A549 treated with ZK216348 at 1 μM for 4 hours (cell line): ENCODE measurements at places on chromosomes 7 and 10. TPM values are rescaled to one million over a fixed set of nuclear protein-coding genes. Genes with fewer than 3 reads are reported as not detected.

LIPN gene
- total RNA-seq = not detected in 5 replicates

CYP3A5 gene
- total RNA-seq = 1.1 to 2.0 TPM (median 1.8 TPM) in 5 replicates

BMPR1A gene
- total RNA-seq = 16.8 to 27.4 TPM (median 23.3 TPM) in 5 replicates

AOAH gene
- total RNA-seq = not detected in 5 replicates

LEP gene
- total RNA-seq = not detected in 5 replicates

PPA1 gene
- total RNA-seq = 187 to 273 TPM (median 205 TPM) in 5 replicates

CADPS2 gene
- 0.06 TPM in 1 of 5 replicates, not detected in the others for total RNA-seq

GJD4 gene
- total RNA-seq = not detected in 5 replicates

GCK gene
- total RNA-seq = not detected in 5 replicates

RPEL1 gene
- 0.08 TPM in 1 of 5 replicates, not detected in the others for total RNA-seq

CUZD1 gene
- total RNA-seq = 0.96 to 1.6 TPM (median 1.4 TPM) in 5 replicates

COL26A1 gene
- 0.18 to 0.62 TPM (median 0.44 TPM) in 5 replicates for total RNA-seq

ACBD7 gene
- total RNA-seq = 0.67 to 1.4 TPM (median 0.84 TPM) in 5 replicates

TMEM225B gene
- total RNA-seq = 0.75 to 1.4 TPM (median 0.92 TPM) in 5 replicates

HOXA3 gene
- 3.8 to 9.6 TPM (median 8.0 TPM) in 5 replicates for total RNA-seq

SGCE gene
- total RNA-seq = 45.5 to 56.0 TPM (median 50.1 TPM) in 5 replicates

OGDHL gene
- total RNA-seq = 0.14 to 0.36 TPM (median 0.18 TPM) in 5 replicates

PTN gene
- not detected in 5 replicates for total RNA-seq

RHOBTB1 gene
- total RNA-seq = 8.8 to 12.8 TPM (median 9.4 TPM) in 5 replicates

SUN3 gene
- 0.48 TPM in 1 of 5 replicates, not detected in the others for total RNA-seq

CAV2 gene
- 152 to 218 TPM (median 182 TPM) in 5 replicates for total RNA-seq

FFAR4 gene
- total RNA-seq = 0.12 to 0.33 TPM (median 0.22 TPM) in 5 replicates

PODXL gene
- total RNA-seq = 31.3 to 59.3 TPM (median 41.8 TPM) in 5 replicates

DNAJC9 gene
- 50.1 to 58.8 TPM (median 52.0 TPM) in 5 replicates for total RNA-seq

HMX2 gene
- 0.20 to 0.25 TPM (median 0.22 TPM) in 3 of 5 replicates, not detected in the others for total RNA-seq

HOXA9 gene
- 0.29 to 0.79 TPM (median 0.38 TPM) in 5 replicates for total RNA-seq

DLD gene
- total RNA-seq = 77.6 to 101 TPM (median 86.4 TPM) in 5 replicates

FGFBP3 gene
- total RNA-seq = 1.7 to 3.2 TPM (median 2.5 TPM) in 5 replicates

SFRP4 gene
- total RNA-seq = 2.5 to 7.7 TPM (median 5.3 TPM) in 5 replicates

TSPAN12 gene
- total RNA-seq = 0.52 to 1.1 TPM (median 0.91 TPM) in 5 replicates

BPGM gene
- 15.3 to 22.9 TPM (median 17.8 TPM) in 5 replicates for total RNA-seq

SH2B2 gene
- 1.2 to 4.6 TPM (median 3.8 TPM) in 5 replicates for total RNA-seq

TAC1 gene
- not detected in 5 replicates for total RNA-seq

TUBB8 gene
- 0.06 TPM in 1 of 5 replicates, not detected in the others for total RNA-seq

BICC1 gene
- total RNA-seq = 14.9 to 23.2 TPM (median 20.5 TPM) in 5 replicates

OR13A1 gene
- not detected in 5 replicates for total RNA-seq

SCIN gene
- total RNA-seq = 0.30 to 0.71 TPM (median 0.45 TPM) in 5 replicates

FOXI2 gene
- not detected in 5 replicates for total RNA-seq

SFRP5 gene
- 1.5 to 2.4 TPM (median 1.9 TPM) in 5 replicates for total RNA-seq
